NCI-H1694 treated with DMSO at 0.1 percent for 48 hours (cell line): ENCODE measurements at places on chromosomes 6 and 20.

DNA sequence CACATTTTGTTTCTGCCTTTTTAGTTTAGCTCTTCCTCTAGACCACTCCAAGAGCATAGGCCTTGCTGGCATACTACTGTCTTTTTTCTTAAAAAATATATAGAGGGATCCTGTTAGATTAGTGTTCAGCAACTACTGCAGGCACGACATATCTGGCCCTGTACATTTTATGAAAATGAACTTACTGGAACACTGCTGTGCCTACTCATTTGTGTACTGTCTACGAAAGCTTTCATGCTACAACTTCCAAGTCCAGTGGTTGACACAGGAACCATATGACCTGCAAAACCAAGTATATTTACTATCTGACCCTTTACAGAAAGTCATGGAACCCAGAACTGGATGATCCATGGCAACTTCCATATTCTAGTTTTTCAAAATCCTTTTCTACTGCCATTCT, 66.6 kb upstream of the SPTLC3 start:
- no peak for DNase-seq

DNA sequence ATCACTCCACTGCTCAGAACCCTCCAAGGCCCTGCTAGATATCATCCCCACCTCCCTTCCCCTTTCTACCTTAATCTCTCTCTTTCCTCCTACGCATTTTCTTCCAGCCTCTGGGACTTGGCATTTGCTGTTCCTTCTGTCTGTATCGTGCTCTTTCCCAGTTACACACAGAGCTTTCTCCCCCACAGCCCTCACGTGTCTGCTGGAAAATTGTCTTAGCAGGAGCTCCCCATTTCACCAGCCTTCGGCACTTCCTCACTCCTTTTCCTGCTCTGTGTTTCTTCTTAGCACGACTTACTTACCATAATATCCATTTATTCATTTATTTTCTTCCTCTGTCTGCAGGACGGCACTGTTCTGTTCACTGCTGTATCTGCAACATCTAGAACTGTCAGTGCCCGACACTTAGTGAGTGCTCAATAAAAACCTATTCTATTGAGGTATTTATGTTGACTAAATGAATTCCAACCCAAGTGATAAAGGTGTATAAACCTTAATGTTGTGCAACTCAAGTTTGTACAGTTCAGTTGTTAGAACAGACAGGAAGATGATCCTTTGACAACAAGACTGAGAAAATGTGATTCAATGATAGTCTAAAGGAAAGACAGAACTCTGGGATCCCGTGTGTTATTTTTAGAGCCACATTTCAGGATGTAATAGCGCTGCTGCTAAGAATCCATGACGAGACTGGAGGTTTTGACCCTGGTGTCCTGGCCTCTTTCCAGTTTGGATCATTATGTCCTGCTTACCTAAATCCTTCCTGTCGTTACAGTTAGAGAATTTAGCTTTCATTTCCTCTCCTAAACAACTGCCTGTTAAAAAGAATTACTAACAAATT, 170.1 kb upstream of the LAMP5 start:
- DNase-seq = no peak

DNA sequence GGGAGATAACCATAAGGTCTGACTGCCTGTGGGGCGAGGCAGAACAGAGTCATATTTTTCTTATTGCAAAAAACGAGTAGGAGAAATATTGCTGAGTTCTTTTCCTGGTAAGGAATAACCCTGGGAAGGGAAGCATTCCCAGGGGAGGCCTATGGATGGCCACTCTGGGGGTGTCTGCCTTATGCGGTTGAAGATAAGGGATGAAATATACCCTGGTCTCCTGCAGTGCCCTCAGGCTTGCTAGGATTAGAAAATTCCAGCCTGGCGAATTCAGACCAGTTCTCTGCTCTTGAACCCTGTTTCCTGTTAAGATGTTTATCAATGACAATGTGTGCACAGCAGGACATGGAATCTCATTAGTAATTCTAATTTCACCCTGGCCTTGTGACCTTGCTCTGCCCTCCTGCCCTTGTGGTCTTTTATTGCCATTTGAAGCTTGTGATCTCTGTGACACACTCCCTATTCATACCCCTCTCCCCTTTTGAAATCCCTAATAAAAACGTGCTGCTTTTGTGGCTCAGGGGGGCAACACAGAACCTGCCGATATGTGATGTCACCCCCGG, 491.1 kb upstream of the EYS start:
- DNase-seq = no peak

DNA sequence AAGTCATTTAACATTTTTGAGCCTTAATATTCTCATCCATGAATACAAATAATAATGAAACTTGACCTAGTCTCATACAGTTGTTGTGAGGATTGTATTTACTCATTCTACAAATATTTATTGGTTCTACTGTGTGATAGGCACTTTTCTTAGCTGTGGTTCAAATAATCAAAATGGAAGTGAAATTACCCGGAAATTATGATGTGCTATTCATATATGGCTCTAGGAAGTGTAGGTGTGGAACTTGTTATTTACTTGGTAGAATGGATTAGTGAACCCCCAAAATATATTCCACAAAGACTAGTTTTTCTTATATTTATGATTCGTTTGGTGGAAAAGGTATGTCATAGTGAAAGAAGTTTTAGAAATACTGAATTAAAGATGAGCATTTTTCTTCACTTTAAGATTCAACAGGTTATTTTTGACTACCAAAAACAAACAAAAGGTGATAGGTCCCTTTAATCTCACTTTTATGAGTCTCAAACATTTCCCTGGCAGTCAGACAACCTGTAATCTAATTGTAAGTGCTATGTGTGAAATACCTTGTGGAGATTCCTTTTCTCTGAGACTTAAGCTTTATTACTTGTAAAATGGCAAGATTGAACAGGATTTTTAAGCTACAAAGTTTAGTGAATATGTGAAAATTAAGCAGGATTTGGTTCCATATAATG, 77.8 kb downstream of the STXBP5 start:
- DNase-seq = no peak

- DNase-seq = no peak
These were observed 1.9 kb downstream of the RFPL4B start for GRCh38 chr6:112348891-112349635.

DNA sequence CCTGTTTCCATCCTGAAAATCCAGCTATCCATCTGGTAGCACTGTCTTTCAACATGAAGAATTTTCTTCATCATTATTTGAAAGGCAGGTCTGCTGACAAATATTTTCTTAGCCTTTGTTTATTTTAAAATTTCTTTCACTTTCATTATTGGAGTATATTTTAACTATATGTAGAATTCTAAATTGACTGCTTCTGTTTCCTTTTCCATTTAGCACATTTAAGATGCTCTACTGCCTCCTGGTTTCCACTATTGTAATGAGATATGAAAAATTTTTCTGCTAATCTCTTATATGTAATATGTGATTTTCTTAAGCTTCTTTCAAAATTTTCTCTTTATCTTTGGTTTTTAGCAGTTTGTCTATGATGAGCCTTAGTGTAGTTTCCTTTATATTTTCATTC, 97.3 kb downstream of the TBC1D32 start:
- DNase-seq = no peak

- no peak for DNase-seq
These were observed 649.1 kb upstream of the GJE1 start for GRCh38 chr6:141483598-141484061.

- no peak for DNase-seq
These were observed 40.1 kb downstream of the RNF144B start for GRCh38 chr6:18427296-18427695.

GRCh38 chr20:45100563-45101245, at the start of gene KCNS1:
Gene KCNS1, minus strand, starts transcription at chr20:45101127. Its CDS starts 1,891 bp downstream, at chr20:45099236.
- no peak for DNase-seq

DNA sequence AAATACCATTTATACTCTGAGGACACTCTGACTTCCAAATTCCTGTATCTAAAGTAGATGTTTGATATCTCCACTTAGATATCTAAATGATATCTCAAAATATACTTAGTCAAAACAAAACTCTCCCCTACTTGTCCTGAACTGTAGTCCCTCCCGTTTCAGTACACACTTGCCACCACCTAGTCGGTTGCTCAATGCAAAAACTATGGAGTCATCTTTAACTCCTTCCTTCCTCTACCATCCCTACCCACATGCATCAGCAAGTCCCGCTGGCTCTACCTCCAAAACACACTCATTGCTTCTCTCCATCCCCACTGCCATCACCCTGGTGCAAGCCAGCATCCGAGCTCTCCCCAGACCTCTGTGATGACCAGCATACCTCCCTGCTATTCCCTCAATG, 13.2 kb downstream of the STX7 start:
- no peak for DNase-seq

- DNase-seq = peak; percentile 32
These were observed 7.9 kb upstream of the GMNN start for GRCh38 chr6:24766680-24767462.

DNA sequence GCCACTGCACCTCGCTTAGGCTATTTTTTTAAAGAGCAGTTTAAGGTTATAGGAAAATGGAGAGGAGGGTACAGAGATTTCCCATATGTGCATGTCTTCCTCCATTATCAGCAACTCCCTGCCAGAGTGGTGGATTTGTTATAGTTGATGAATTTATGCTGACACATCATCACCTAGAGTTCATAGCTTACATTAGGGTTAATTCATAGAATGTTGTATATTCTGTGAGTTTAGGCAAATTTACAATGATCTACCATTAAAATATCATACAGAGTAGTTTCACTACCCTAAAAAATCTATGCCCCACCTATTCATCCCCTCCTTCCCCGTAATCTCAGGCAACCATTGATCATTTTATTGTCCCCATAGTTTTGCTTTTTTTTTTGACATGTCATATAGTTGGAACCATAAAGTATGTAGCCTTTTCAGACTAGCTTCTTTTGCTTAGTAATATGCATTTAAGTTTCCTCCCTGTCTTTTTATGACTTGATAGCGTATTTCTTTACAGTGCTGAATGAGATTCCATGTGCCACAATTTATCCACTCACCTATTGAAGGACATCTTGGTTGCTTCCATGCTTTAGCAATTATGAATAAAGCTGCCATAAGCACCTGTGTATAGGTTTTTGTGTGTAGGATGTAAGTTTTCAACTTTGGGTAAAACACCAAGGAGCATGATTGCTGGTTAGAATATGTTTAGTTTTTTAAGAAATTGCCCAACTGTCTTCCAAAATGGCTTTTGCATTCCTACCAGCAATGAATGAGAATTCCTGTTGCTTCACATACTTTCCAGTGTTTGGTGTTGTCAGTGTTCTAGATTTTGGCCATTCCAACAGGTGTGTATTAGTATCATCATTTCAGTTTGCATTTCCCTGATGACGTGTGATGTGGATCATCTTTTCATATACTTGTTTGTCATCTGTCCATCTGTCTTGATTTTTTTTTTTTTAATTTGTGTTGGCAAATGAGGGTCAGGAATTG, 60.2 kb downstream of the NCOA3 start:
- DNase-seq = no peak

DNA sequence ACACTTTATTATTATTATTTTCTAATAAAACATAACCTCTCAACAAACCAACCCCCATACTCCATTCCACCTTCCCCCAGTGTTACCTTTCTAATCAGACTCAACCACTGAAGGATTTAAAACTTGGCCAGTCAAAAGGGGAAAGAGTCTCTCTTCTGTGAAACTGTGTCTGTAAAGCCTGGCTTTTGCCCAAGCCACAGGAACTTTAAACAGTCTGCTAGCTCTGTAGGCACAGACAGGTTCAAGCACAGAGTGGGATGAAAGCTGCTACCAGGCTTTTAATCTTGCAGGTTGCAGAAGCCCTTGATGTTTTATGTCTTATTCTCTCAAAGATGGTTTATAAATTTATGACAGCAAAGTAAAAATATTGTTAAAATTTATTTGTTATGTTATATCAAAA, 585.7 kb downstream of the TENT5A start:
- no peak for DNase-seq

- no peak for DNase-seq
These were observed 121.3 kb downstream of the JPH2 start for GRCh38 chr20:44065401-44066340.

GRCh38 chr20:38290829-38291814, 12.8 kb upstream of the BPI start:
- no peak for DNase-seq

- no peak for DNase-seq
These were observed 51.4 kb downstream of the KDM1B start for GRCh38 chr6:18206591-18206990.

GRCh38 chr6:131226459-131227157, 91.3 kb downstream of the AKAP7 start:
- DNase-seq = no peak

- no peak for DNase-seq
These were observed 1.3 kb downstream of the ZKSCAN3 start for GRCh38 chr6:28351087-28351486.

- DNase-seq = no peak
These were observed 29.9 kb downstream of the SDCBP2 start for GRCh38 chr20:1298888-1299511.

- peak; percentile 85 for DNase-seq
These were observed 38.2 kb downstream of the SHLD1 start for GRCh38 chr20:5788385-5788895.

DNA sequence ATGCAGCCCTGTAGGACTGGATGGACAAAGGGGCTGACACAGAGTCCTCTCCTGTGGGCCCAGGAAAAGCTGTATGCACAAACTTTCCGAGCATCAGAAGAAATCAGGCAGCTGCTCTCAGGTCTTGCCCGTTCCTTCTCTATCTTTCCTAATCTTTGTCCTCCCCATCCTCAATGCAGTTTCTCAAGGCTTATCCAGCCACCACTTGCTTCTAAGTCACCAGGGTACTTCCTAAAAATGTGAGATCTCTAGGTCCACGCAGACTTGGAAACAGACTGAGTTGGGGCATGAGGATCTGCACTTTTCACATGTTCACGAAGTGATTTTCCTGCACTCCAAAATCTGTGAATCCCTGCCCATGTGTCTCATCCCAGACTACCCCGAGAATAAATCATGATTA, 394.5 kb upstream of the SLC35B3 start:
- DNase-seq = no peak

- no peak for DNase-seq
These were observed 39.5 kb upstream of the SUMO4 start for GRCh38 chr6:149360536-149360935.

- DNase-seq = no peak
These were observed 241.2 kb downstream of the OGFRL1 start for GRCh38 chr6:71529769-71530168.

GRCh38 chr6:44020148-44020547, 107.1 kb downstream of the MRPL14 start:
- no peak for DNase-seq

- DNase-seq = no peak
These were observed 222.6 kb downstream of the EYA4 start for GRCh38 chr6:133463790-133464189.

- no peak for DNase-seq
These were observed 17.9 kb downstream of the NCR2 start for GRCh38 chr6:41353333-41353732.
